Thoracic aorta (tissue), 2 donors: ENCODE measurements at places on chromosomes 7 and 10.

- no peak for DNase-seq
Observed at GRCh38 chr10:16942381-16943078, 125.3 kb upstream of the RSU1 start.

DNA sequence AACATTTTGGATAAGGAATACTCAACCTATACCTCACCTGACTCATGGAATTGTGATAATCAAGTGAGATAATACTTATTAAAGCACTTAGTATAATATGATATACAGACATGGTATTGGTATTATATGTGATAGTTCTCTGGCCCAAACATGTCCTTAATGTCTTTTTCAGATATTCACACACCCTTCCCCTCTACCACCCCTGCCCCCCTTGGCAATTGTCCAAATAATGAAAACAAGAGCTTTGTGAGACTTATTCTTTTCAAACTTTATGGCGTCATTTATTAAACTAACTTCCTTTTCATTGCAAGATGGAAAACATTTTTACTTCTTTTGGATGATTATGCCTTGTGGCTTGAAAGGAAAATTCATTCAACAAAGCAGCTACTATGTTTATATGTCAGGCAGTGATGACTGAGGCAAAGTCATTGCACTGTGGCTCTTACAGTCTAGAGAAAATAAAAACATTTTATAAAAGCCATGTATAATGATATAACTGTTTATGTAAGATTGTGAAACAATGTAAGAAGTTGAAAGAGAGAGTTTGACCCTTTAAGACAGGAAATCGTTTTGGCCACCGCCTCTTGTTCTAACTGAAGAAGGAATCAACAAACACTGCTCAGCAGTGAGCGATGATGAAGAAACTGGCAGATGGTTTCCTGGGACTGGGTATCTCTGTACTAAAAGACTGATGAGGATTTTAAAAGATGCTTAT lies 27.4 kb downstream of the MINPP1 start:
- DNase-seq: no peak

- no peak for DNase-seq
Observed at GRCh38 chr10:24552346-24553016, 171.2 kb downstream of the ARHGAP21 start.

DNA sequence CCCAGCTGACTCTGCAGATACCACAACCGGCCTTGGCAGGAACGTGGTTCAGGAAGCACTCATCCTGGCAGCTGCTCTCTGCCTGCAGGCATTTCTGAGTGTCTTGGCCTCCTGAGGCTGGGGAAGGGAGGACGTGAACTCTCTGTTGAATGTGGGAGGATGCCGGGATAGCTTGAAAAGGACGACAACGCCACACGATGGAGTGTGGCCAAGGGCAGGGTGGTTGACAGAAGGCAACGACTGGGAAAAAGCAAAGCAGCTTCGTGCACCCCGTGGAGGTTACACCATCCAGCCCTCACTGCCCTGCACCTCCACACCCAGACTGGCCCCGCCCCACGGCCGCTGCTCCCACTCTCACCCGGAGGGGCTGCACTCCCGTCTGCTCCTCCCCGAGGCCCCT lies 466.1 kb upstream of the FOXK1 start:
- no peak for DNase-seq

DNA sequence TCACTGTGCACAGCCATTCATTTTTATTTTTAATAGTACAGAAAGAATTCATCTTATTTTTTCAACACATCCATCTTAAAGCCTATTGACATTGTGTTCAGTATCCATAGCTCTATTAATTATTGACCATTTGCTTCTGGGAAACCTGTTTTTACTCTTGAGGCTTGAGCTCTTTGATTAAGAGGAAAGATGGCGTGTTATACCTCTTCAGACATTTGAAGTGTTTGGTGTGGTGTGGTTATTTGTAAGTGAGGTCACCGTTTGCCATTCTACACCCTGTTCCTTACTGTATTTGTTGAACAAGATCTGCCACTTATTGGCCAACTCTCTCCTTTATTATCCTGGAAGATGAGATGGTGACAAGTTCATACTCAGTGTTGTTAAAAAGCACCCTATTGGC lies 18.4 kb downstream of the C7orf57 start:
- DNase-seq: no peak

DNA sequence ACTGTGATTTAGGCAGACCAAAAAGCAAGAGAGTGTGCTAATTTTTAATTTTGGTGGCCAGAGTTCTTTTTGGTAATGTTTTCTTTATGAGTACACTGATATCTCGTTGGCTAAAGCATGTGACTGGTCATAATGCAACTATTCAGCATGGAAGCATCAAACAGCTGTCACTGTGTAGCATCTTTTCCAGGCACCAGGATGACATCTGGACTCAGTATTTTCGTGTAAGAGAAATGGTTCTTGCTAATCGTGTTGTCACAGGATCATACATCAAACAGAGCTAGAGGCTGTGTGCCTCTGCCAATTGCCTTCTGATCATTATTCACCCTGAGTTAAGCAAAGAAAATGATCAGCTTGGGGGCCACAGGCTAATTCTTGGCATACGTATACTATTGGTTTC lies 118.9 kb downstream of the SND1 start:
- DNase-seq: no peak

- no peak for DNase-seq
Observed at GRCh38 chr10:67612577-67613537, 83.1 kb downstream of the CTNNA3 start.

DNA sequence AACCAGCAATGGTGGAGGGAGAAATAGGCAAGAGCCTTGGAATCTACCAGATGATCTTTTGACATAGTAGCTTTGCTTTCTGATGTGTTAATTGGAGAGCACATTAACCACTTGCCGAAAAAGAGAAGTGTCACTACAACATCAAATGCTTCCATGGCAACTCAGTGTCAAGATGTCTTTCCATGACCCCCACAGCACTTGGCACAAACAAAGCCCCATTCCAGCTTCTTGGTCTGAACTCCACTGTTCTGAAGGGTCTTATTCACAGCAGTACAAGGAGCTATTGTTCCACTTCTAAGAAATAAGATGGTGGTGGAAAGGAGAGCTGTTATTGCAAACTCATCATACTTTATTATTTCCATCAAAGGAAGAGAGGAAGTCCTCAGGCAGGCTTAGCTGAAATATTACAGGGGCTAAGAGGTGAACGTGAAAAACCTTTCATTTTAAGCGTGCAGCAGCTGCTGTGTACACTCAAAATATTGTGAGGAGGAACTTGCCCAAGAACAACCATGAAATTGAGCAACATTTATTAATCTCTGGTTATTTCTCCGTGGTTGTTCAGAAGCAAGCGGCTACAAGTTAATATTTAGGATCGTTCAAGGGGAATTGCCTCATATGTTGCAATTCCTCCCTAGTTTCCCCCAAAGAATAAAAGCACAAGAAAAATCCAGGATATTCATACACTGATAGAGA lies 354.8 kb upstream of the CELF2 start:
- DNase-seq: no peak

GRCh38 chr7:24318326-24318725 lies 34.3 kb downstream of the NPY start:
- DNase-seq: no peak

DNA sequence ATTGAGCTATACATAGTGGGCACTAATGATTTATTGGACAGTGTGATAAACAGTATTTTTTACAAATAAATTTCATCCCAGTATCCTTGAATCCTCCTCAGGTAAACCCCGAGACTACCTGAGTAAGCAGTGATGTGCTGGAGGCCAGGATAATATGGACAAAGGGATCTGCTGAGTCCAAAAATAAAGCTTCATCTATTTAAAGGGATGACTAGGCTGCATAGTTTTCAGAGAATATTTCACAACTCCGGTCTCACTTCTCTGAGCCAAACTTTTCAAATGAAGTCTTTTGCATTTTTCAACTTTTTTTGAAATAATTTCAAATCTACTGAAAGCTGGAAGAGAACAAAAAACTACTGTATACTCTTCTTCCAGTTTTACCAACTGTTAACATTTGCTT lies 2.5 kb downstream of the ACTR3B start:
- DNase-seq: no peak
